ENCODE measurements at places on chromosomes 5 and 9.

- peak; percentile 95 for DNase-seq
These were observed 3.0 kb downstream of the GRK6 start for GRCh38 chr5:177429248-177430040.

GRCh38 chr9:112555844-112556482 lies 69.3 kb downstream of the KIAA1958 start:
- DNase-seq, result no peak

- no peak for DNase-seq
These were observed 169.2 kb upstream of the SLC30A5 start for GRCh38 chr5:68924481-68925145.

DNA sequence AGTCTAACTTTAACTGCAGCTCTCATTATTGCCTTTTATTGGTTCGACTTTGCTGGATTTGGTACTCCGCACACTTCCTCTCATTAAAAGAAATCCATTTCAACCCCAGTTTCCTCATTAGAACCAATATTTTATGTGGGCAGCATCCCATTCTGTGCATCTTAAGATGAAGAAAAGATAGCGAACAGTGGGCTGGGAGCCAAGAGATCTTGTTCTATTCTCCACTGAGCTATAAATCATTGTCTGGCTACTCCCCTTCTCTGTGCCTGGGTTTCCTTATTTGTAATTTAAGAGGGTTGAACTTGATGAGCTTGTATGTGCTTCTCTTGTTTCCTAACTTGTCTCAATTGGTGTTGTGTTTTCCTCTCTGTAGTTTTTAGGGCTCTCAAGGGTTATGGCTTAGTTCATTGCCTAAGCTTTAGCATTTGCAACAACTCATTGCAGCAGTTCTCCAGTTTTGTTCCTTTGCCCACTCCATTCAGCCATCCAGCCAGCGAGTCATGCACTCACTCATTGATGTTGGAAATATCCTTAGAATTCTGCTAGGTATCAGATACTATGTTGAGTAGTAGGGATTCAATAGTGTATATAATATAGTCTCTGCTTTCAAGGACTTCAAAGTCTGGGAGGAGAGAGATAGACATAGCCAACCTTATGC lies 273.3 kb upstream of the TNC start:
- no peak for DNase-seq

DNA sequence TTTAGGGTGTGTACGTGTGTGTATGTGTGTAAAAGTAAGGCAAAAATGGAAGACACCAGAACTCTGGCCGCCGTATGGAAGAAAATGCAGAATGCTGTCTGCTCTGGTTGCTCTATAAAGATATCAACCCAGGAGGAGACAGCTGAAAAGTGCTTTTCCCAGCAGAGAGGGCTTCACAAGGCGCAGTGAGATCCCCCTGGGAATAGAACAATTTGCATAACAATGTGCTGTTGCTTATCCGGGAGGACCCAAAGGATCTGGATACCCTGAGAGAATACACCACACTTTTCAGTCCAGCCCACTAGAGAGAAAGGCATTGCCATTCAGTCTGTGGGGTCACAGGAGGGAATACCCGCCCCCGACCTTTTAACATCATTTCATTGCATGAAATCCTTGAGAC lies 230.6 kb downstream of the EBF1 start:
- no peak for DNase-seq

DNA sequence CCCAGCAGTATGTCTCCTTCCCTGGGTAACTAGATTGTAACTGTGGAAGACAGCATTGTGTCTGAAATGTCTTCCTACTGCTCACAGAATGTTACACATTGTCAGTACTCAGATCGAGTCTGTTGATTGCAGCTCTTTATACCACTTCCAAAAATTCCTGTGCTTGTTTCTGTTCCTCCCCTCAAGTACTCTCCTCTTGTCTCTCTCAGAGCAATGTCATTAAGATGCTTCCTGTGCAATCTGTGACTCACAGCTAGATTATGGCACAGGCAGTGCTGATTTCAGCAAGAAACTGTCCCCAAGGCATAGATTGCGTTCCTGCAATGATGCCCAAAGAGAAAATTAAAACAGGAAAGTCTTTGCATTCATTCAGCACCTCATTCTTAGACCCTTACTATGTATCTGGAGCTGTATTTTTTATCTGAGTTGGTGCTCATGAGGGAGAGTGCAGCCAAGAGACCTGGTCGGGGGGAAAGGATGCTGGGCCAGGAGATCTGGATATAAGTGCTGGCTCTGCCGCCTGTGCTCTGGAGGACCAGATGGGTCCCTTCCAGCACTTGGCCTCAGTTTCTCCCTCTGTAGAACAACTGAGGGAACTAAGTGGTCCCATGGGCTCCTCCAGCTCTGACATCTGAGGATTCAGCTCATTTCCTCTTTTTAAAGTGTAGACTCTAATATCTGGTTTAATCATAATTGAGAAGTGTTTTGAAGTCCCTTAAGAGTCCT lies 40.8 kb upstream of the GNPDA1 start:
- no peak for DNase-seq

DNA sequence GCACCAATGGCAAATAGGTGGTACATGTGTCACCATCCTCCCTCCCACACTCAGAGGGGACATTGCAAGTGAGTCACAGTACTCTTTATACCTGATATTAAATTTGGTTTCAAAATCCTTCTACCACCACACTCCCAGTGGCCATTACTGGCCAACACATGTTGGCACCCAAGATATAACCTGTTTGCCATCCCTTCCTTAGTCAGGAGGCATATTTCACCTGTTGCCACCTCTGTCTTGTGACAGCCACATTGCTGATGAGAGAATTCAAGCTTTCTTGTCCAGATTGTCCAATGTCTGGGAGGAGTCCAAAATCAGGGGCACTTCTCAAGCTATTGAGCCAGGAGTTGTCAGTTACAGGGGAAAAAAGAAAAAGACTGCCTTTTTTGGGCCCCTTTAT lies 80.2 kb upstream of the WWC1 start:
- no peak for DNase-seq

Measured in Jurkat, Clone E6-1 (cell line).